ENCODE measurements at places on chromosomes 4 and X.

DNA sequence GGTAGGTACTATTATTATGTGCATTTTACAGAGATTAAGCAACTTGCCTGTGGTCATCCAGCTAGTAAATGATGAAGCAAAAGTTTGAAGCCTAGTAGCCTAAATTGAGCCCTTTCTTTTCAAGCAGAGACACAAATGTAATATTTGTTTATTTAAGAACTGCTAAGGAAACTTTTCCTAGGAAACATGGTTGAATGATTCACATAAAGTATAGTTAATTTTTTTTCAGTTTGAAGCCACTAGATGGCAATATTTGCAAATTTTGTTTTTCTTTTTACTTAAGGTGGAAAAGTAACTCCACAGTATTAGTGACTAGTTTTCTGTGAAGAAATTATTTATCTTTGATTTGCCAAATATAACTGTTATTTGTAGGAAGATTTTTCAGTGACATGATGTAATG is 52.8 kb upstream of the ANKRD17 start:
- peak; percentile 10 for DNase-seq

DNA sequence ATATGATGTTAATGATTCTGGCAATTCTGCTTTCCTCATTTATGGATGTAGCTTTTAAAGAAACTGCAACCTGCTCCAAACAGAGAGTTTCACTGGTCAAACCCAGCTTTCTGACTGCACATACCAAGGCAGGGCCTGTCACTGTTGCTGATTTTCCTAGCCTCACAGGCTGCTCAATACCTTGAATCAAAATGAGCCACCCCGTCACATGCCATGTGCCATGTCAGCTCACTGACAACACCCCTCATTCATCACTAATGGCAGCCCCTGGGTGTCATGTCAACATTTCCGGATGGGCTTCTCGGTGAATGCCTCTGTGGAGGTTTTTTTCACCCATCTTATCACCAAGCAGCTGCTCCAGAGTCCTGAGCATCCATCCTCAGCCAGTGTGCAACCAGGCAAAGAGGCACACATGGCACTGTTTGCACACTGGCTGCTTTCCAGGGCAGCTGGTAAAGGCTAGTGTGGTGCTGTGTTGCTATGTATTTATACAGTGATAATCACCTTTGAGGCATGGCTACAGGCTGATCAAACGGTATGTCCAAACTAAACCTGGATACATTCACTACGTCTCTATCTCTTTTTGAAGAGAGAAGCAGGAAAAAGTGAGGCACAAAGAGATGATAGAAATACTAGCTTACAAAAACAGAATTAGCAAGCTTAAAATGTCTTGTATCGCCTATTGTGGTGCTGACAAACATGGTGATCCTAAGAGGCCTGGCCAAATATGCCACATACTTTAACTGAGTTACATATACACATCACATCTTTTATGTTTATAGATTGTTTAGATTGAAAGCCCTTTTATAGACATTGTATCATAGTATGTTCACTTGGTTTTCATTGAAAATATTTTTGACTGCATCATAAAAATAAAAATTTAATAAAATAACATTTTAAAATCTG is 94.6 kb upstream of the INPP4B start:
- no peak for DNase-seq

GRCh38 chr4:17807446-17807845 is 3.1 kb downstream of the DCAF16 start:
- peak; percentile 21 for DNase-seq

DNA sequence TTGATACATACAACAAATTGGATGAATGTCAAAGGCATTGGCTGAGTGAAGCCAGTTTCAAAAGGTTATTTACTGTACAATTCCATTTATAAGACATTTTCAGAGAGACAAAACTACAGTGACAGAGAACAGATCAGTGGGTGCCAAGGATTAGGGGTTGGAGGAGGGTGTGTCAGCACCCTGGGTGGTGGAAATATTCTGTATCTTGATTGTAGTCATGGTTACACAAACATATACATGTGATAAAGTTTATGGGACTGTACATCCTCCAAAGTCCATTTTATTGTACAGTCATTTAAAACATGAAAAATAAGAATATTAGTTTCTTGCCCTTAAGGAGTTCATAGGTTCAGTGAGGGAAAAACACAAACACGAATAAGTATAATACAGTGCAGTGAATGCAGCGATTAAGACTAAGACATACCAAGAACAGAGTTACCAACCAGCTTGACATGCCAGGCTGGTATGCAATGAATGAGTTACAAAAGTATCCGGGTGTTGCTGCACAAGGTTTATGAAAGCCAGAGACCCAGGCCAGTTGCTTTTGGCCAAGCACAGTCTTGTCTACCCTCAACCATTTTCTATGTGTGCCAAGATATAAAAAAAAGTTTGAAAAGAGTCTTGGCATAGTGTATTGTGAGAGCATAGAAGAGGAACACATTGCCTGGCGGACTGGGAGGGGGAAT is 123.6 kb downstream of the MSL3 start:
- DNase-seq, result no peak

DNA sequence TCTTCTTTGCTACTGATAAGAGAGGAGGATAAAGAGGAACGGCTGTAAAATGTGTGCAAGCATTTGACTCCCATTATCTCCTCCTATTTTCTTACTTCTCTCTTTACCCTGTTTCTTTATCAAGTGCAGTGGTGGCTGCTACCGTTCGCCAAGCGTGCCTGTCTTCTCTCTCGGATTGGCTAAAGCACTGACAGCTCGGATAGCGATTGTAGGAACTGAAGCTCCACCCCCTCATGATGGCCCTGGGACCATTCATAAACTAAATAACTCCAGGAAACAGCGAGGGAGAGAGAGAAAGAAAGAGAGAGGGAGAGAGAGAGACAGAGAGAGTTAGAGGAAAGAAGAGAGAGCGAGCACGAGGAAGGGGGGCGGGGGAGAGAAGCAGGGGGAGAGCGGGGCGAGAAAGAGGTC is 305 bp upstream of the MAB21L2 start:
- DNase-seq, result no peak

DNA sequence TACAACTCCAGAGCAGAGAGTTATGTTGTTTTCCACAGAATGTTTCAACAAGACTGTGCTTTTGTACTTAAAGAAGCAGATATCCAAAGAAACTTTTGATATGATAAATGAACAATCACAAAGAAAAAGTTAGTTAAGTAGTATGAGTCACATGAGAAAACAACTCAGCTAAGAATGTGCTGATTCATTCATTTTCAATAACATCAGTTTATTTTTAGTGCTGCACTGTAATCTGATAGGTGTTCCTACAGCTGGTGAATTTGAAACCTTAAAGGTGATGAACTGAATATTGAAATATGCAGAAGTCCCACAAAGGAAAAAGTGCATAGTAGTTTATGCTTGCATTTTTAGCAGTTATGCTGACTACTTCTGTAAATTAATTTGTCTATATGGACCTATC is 180.3 kb upstream of the TENM3 start:
- DNase-seq, result peak; percentile 32

- no peak for DNase-seq
Observed at GRCh38 chrX:52852110-52852860, 15.6 kb downstream of the XAGE3 start.

GRCh38 chrX:15509845-15510244 is 9.2 kb downstream of the BMX start:
- DNase-seq, result no peak

DNA sequence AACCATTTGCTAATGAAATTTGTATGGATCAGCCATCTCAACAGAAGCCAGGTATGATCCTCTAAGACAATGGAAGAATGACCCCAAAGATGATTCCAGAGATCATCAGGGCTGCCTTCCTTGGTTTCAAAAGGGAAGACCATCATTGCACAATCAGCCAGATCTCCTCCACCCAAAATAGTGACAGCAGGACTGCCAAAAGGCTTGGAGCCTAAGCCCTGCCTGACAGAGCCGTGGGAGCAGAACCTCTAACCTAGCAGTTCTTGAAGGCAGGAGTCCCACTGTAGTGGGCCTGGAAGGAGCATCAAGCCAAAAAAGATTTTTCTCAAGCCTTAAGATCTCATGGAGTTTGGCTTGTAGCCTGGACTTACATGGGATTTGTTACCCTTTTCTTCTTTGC is 226.0 kb downstream of the RASL11B start:
- DNase-seq, result peak; percentile 9

DNA sequence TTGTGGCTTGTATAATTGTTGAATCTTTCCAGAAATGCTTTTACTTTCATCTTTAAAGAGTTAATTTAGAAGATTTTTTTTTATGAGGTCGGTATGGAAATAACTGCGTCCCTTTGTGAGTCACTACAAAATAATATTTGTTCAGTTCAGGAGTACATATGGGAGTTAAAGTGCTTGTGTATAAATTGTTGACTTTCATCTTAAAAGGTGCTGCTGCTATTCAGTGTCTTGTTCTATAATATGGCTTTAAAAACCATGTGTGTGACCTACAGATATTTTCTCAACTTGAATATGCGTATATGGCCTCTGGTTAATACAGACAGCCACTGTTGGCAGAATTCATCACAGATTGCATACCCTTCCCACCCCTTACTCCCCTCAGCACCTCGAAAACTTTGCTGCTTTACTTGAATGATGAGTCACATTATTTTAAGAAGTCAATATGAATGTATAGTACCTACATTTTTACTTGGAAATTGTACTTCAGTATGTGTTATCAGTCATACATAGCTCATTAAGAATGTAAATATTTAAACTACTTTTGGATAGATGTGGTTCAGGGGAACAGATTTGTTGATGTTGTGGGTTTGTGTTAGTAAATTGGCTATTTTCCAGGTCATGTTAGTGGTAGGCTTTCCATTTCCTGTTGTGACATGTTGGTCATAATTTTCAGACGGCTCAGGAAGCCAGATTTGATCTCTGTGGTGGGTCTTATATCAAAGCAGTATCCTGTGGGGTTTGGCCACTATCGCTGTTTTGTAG is 1.5 kb downstream of the CLCN3 start:
- DNase-seq, result no peak

DNA sequence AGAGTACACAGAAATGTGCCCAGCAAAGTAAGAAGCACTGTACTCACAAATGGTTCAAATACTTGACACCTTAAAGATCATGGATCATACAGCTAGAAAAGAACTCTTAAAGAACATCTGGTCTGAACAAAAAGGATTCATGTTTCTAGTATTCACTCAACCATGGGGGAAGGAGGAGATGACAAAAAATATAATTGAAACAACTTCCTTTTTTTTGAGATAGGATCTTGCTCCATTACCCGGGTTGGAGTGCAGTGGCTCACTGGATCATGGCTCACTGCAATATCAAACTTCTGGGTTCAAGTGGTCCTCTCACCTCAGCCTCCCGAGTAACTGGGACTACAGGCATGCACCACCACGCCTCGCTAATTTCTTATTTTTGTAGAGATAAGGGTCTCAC is 6.0 kb downstream of the DHX15 start:
- DNase-seq, result no peak

DNA sequence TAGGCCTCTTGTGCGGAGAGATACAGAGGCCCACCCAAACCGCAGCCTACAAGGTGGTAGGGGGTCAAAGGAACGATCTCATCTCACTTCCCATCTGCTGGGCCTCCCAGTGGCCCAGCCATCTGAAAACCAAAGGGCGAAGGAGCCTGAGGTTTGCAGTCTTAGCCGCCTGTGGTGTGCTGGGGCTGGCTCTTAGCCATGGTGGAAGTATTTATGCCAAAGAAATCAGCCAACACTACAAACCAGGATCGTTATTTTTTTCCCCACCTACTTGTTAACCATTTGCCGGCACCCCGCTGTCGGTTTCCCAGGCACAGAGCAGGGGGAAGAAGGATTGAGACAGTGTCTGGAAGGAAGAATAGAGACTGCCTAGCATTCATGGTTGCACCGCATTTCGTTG is 30.9 kb upstream of the CDKL5 start:
- no peak for DNase-seq

GRCh38 chrX:23332101-23332887 is 2.4 kb upstream of the PTCHD1 start:
- DNase-seq, result peak; percentile 10

All from AG20443 (cell line).